Omental fat pad (tissue), 4 donors: ENCODE measurements at places on chromosomes 16 and 17.

DNA sequence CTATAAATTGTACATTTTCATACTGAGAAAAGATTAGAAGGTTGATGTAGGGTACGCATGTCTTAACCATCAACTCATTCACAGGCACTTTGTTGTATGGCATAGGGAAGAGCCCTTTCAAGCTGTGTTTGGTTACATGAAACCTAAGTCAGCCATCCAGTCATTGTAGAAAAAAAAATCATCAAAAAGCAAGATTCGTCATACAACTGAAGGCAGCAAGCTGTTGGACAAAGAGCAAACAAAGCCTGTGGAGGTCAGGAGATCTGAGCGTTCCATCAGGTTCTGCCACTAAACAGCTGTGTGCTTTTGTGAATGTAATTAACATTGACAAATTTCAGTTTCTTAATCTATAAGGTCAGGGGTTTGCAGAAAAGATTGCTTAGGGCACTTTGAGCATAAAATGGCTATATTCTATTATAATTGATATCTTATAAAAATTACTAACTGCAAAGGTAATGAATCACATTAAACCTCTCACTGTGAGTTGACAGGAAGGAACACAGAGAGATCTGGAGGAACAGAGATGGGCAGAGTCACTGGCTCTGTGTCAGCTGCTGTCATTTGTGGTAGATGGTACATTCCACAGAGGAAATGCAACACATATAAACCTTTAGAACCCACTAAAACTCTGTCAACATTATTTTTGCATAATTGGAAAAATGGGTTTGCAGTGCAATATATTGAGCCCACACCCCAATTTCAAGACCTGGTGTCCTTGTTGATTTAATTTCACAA, 66.3 kb upstream of the MYOCD start:
- no peak for DNase-seq

DNA sequence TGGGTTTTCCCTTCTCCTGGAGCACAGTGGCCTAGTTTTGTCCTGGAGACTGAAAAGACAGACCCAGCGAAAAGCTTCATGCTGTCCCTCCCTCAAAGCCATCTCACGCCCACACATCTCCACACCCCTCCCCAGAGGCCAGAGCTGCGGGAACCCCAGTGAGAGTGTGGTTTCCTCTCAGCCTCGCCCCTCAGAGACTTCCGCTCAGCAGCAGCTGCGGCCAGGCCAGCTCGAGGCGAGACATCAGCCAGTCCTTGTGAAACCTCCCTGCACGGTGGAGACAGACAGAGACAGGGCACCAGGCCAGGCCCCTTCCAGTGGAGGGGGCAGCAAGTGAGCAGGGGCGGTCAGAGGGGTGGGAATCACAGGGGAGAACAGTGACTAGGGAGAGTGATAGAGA, 77.0 kb upstream of the TNRC6C start:
- DNase-seq, result no peak

DNA sequence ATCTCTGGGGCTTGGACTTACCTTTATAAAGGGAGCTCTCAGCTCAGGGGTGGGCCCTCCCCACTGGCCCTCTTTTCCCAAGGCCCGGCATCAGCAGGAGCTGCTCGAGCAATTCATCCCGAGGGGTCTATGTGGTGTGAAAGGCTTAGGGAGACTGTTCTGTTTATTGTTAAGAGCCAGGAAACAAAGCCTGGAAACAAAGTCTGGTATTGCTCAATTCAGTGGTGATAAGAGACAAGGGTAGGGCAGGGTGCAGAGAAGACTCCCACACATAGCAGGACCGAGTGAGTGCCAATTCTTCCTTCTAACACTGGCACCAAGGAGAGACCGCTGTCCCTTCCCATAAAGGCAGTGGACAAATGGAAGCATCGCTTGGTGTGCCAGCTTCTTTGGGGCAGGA, 750.7 kb downstream of the KCNJ18 start:
- DNase-seq, result no peak

DNA sequence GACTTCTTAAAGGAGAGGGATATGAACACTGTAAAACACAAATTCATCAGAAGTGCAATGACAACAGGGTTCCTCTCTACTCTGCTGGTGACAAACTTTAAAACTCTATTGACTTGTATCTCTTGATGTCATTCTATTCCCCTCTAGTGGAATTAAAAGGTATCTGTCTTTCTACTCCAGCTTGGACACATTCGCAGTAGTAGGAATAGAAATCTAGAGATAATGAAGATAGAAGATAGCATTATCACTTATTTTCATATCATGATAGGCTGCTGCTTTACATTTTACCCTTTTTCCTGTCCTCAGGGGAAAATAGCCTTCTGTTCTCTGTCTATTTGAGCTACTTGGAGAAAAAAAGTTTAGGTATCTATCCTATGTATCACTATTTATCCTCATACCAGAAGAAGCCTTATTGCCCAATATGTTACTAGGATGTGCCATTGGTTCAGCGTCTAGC, 209.6 kb upstream of the CACNG5 start:
- DNase-seq, result no peak

DNA sequence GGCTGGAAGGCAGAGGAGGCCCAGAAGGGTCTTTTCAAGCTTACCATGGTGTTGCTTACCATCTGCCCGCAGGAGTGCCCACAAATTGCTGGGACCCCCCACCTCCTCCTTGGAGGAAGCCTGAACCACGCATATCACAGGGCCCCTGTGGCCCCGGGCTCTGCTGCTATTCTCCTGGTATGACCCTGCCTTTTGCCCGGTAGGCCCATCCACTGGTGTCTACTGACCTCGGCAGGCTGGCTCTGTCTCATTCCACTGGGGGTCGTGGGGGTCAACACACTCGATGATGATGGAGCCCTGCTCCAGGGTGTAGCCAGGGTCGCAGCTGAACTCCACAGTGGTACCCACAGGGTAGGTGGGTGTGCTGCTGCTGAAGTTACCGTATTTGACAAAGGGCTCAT, 8.2 kb upstream of the PHF12 start:
- DNase-seq, result no peak

DNA sequence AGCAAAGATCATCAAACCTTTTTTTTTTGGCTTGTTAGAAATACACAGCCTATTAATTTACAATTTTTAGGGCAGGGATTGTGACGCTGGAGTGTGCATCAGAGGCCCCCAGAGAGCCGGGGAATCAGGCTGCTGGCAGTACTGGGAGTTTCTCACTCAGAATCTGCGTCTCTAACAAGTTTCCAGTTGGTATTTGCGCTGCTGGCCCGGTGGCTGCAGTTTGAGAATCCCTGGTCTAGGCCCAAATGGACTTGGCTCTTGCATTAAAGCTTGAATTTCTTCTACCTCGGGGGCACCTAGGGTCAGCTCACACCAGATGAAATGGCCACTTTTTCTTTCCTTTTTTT, 150.9 kb upstream of the CIBAR2 start:
- no peak for DNase-seq

GRCh38 chr17:41793784-41794539, 7.5 kb upstream of the JUP start:
- no peak for DNase-seq
